PC-9 (cell line): ENCODE measurements at places on chromosomes 1 and 21. TPM values are rescaled to one million over a fixed set of nuclear protein-coding genes. Genes with fewer than 3 reads are reported as not detected.

TPRG1L gene
- 41.4 and 44.9 TPM in 2 replicates for total RNA-seq

RNF223 gene
- 3.2 and 3.6 TPM in 2 replicates for total RNA-seq

CLDN8 gene
- total RNA-seq, result 0.55 and 1.2 TPM in 2 replicates

RAP1GAP gene
- total RNA-seq, result 22.7 and 30.2 TPM in 2 replicates

FCGR1A gene
- not detected in 2 replicates for total RNA-seq

ANGPTL1 gene
- not detected in 2 replicates for total RNA-seq

SLC45A1 gene
- 0.20 TPM in 1 of 2 replicates, not detected in the other for total RNA-seq

ATAD3A gene
- 36.6 and 43.6 TPM in 2 replicates for total RNA-seq

SYCP1 gene
- total RNA-seq, result not detected in 2 replicates

PRCC gene
- total RNA-seq, result 47.8 and 56.6 TPM in 2 replicates

HES5 gene
- total RNA-seq, result not detected in 2 replicates

RNF186 gene
- not detected in 2 replicates for total RNA-seq

KIF17 gene
- 1.2 and 1.7 TPM in 2 replicates for total RNA-seq

KRTAP11-1 gene
- not detected in 2 replicates for total RNA-seq

PLEKHN1 gene
- 9.1 and 11.9 TPM in 2 replicates for total RNA-seq

FNBP1L gene
- 34.1 and 34.3 TPM in 2 replicates for total RNA-seq

SLAMF9 gene
- total RNA-seq, result 0.58 and 0.94 TPM in 2 replicates

LAMC2 gene
- 105 and 109 TPM in 2 replicates for total RNA-seq

DCST1 gene
- total RNA-seq, result 0.22 and 0.43 TPM in 2 replicates

DNASE2B gene
- total RNA-seq, result not detected in 2 replicates

RAB25 gene
- total RNA-seq, result 129 and 194 TPM in 2 replicates

HES3 gene
- not detected in 2 replicates for total RNA-seq

TTLL10 gene
- 4.0 and 5.8 TPM in 2 replicates for total RNA-seq

COL6A2 gene
- 22.0 and 25.7 TPM in 2 replicates for total RNA-seq

TLCD4 gene
- 11.2 TPM in 2 replicates for total RNA-seq

HEYL gene
- 0.17 and 0.35 TPM in 2 replicates for total RNA-seq

SEMA6C gene
- 5.6 and 6.1 TPM in 2 replicates for total RNA-seq
